ENCODE measurements at places on chromosomes 12 and 14.
A peak's percentile ranks its signal among the peaks of the same experiment; 100 is the strongest.

GRCh38 chr12:89856431-89856830, 147.8 kb upstream of the ATP2B1 start:
- no peak for DNase-seq

- DNase-seq = no peak
These were observed 60.7 kb upstream of the PYGL start for GRCh38 chr14:51004801-51005526.

DNA sequence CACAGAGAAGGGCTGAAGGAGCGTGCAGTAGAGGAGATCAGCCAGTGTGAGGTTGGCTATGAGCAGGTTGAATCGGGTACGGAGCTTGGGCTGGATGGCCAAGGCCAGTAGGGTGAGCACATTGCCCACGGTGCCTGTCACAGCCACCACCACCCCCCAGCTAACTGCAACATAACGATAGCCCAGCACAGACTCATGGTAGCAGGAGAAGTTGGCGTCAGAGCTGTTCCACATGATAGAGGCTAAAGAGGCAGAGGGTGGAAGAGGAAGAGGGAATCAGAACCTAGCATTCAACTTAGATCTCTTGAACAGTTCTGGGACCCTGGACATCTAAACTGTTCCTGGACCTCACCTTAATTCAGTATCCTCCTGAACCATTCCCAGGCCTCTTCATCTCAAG, 668 bp downstream of the GPR84 start:
- DNase-seq = no peak

DNA sequence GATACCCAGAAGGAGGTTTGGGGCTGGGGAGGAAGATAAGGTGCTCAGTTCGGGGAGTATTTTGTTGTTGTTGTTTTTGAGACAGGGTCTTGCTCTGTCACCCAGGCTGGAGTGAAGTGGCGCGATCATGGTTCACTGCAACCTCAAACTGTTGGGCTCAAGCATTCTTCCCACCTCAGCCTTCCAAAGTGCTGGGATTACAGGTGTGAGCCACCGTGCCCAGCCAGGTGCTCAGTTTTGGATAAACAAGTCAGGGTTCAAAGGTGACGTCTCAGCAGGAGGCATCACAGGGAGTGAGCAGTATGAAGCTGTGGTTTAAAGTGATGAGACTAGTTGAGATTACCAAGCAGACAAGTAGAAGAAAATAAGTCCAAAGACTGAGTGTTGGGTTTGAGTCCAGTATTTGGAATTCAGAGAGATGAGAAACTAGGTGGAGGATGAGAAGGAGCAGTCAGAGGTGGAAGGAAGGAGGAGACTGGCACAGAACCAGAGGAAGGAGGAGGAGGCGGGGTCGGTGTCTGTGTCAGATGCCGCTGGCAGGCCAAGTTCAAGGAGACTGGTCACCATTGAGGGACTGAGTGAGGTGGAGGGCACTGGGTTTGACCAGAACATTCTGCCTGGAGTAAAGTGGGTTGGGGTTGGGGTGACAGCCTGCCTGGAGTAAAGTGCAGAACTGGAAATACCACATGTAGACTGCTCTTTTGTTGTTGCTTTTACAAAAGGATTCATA, 16.1 kb downstream of the SLC35E3 start:
- DNase-seq = no peak

- no peak for DNase-seq
These were observed 769.6 kb upstream of the ALG10B start for GRCh38 chr12:37546901-37547475.

DNA sequence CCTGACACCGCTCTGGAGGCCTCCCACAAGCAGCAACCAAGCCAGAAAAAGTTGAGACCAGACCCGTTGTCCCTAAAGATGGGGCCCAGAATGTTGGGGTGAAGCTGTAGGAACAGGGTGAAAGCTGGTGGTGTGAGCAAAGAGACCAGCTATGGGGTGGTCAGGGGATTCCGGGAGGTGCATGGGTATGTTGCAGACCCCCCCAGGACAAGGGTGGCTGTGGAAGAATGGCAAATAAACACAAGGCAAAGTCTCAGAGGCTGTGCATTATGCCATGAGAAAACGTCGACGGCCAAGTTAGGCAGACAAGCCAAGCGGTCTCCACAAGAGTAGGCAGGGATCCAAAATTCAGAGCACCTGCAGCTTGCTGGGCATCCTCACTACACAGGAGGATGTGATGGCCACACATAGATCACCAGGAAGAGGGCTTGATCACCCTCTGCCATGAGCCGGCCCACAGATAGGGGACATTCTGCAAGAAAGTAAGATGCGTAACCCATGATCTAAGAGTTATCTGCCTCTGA, 58.8 kb upstream of the KCNA1 start:
- DNase-seq = no peak

DNA sequence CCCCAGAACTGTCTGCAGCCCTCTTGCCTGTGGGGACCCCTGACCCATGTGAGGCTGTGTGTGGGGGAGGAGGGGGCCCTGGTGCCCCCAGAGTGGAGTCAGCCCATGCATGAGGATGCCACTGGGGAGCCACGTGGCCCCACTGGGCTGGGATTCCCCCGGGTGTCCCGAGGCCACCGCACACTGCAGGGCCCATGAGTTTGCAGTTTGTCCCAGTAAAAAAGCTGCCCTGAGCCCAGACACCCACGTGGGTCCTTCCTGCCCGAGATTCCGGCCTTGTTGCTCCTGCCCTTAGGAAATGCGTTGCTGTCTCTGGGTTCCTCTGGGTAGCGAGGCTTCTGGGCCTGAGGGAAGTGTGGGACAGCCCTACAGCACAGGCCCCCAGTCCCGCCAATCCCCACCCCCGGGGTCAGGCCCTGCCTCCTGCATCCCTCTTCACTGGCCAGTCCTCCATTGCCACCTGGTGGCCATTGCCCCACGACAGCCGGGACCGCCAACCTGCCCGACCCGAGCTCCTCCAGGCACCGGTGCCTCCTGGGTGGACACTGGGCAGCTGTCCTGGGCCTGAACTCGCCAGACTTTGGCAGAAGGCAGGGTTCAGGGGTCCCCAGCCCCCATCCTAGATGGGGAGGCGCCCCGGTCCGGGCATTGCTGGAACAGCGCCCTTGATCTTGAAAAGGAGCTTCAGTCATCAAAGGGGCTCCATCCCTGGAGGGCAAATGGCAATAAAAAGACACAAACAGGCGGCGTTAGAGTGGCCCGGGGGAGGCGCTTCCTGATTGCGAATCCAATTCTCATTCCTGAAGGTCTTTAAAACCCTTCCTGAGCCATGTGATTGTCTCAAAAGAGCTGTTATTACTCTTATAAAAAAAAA, 15.6 kb upstream of the C14orf180 start:
- DNase-seq = no peak

GRCh38 chr14:99415496-99416281, 65.0 kb downstream of the SETD3 start:
- DNase-seq = peak; percentile 64

DNA sequence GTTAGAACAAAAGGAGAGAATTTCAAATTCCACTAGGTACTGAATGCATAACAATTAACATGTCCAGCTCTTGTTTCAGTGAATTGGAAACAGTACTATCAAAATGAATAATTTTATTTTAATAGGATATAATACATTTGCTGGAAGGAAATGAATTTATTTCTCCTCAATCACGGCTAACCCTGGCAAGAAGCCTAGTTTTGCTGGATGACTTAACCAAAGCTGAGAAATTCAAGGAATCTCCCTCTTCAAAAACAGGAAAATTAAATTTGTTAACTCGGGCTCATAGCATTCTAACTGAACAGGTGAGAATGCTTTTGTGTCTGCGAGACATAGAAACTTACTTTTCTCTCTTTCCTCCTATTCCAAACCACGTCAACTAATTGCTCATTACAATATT, 163.5 kb upstream of the NEDD1 start:
- DNase-seq = peak; percentile 8

GRCh38 chr14:61304688-61305087, 16.7 kb upstream of the PRKCH start:
- no peak for DNase-seq

- no peak for DNase-seq
These were observed 71.9 kb downstream of the RESF1 start for GRCh38 chr12:32031109-32031508.

DNA sequence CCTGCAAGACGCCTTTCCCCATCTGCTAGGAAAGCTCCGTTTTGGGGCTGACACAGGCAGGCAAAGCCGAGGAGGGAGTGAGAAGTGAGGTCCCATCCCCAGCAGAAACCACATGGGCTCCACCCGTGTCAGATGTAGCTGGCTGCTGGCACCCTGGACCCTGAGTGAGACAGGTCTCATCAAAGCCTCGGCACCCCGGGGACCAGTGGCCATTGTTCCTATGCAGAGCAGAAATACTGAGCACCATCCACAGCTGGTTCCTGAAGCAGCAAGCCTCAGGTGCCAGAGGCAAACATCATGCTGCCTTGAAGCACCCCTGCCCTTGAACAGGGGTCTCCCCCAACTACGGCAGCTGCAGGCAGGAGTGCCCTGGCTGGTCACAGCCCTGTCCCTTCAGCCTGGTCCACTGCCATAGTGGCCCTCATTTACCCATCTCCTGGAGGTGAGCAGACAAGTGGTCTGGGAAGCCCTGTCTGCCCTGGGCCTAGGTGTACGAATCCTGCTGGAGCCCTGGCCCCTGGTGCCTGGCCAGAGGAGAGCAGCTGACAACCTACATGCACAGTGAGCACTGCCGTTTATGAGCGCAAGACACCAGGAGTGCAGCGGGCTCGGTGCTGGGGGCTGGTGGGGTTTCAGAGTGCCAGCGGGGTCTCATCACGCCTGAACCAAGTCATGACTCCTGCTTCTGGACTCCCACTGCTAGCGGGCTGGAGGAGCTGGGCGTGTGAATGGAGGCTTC, 289.8 kb upstream of the RTL1 start:
- no peak for DNase-seq
